CD8-positive, alpha-beta memory T cell (primary cell): ENCODE measurements at places on chromosomes 6 and 20.

DNA sequence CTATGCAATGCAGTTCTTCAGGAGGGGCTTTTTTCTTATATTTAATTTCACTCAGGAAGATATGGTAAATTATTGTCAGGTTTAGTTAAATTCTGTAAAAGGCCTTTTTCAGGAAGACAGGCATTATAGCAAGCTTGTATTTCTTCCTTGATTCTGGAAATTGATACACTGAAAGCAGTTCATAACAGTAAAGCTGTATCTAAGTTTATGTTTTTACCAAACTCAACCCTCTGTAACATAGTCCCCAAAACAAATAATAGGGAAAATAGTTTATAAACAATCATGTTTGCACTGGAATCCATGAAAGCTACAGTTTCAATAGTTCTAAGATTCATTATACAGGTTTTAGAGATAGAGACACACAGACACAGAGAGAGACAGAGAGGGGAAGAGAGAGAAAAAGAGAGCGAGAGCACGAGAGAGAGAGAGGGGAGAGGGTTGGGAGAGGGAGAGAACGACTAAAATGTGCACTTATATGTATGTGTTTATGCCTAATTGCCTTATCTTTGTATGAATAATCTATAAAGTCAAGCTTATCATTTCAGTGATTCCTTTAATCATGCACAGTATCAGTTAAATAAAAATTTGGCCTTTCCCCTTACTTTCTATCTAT, 454.4 kb downstream of the RFPL4B start:
- no peaks in the 10 kb centered on the region for H3K27me3 ChIP-seq
- H3K36me3 ChIP-seq = no peaks in the 10 kb centered on the region
- no peak for DNase-seq

DNA sequence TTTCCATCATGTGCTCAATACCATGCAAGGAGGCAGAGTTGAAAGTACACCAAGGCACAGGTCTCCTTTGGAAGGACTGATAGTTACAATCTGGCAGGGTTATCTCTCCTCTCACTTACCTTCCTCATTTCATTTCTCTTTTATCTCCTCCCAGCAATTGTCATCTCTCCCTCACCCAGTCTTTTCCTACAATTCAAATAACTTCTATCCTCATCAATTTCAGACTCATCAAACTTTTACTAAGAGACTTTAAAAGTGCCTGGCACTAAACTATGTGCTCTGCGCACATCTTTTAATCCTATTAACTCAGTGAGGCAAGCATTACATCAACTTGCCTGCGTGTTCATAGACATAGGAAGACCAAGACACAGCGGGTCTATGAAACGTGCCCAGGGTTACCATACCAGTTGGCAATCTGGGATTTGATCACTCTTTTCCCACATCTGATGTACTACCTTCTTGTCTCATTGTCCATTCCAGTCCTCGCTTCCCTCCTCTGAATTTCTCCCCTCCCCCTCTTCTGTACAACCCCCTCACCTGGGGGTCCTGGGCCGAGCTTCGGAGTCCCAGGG, 1.2 kb downstream of the VARS1 start:
- H3K27ac ChIP-seq = peak overlapping the region; percentile 87
- peaks cover 46% of the 10 kb centered on the region for H3K4me1 ChIP-seq
- no peaks in the 10 kb centered on the region for H3K27me3 ChIP-seq
- no peak for DNase-seq

DNA sequence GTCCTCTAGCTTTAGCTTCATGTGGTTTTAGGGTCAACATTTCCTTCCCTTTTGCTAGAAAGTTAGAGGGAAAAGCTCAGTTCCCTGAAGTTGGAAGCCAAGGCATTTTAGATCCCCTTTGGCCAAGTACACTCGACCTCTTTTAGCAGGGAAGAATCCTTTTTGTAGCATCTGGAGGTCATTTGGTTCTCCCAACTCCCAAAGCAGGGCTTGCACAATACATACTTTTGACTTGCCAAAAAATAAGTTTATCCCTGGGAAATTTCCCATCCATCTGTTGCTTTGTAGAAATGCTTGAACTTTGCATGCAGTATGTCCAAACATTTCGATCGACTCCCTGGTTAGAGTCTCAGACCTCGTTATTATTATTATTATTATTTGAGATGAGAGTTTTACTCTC, 4.6 kb upstream of the EDEM2 start:
- no peak overlapping the region for H3K27ac ChIP-seq
- no peak overlapping the region for H3K4me3 ChIP-seq

DNA sequence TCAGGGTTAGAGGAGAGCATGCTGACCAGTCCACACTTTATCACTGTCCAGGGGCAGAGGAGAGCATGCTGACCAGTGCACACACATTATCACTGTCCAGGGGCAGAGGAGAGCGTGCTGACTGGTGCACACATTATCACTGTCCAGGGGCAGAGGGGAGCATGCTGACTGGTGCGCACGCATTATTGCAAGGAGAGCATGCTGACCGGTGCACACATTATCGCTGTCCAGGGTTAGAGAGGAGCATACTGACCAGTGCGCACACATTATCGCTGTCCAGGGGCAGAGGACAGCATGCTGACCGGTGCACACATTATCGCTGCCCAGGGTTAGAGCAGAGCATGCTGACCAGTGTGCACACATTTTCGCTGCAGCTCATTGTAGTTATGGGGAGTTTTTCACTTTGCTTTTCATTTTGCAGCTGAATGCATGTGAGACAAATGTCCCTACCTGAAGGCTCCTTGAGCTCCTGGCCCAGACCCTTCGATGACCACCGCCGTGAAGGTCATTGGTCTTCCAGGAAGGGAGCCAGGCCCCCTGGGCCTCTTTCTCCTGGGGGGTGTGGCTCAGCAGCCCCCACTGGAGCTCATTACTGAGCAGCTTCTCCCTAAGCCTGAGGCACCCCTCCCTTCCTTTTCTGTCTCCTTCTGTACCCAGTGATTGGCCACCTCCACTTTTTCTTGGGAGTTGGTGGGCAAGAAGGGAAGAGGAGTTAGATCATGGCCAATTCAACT, 178.8 kb upstream of the AFDN start:
- DNase-seq = no peak
- H3K36me3 ChIP-seq = no peaks in the 10 kb centered on the region
- no peaks in the 10 kb centered on the region for H3K27me3 ChIP-seq
- no peak overlapping the region for H3K27ac ChIP-seq

DNA sequence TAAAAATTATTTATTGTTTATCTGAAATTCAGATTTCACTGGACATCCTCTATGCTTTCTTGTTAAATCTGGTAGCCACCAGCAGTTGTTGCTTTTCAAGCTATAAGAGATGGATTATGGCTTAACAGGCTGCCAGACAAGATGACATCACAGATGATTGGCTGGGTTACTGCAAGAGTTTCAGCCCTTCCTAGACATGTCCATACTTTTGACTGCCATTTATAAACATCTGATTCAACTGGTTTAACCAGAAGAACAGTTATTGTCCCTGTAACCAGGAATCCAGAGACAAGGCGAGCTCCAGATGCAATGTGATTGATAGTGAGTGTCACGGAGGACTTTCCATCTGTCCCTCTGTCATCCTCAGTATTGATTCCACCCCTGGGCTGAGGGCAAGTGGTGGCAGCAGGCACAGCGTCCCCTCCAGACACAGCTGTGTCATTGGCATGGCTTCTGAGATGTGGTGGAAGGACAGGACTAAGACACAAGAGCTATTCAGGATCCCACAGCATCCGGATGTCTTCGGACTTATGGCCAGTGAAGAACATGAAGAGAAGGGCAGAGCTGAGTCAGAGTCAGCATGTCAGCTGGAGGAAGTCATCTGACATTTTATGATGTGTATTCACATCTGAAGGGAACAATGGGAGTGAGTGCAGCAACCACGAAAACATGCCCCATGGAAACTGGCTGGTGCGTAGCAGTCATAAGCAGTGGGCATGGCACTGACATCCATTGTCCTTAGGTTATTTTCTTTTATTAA, 284.5 kb upstream of the CDYL start:
- H3K27ac ChIP-seq = no peak overlapping the region
- H3K4me1 ChIP-seq = no peaks in the 10 kb centered on the region
- H3K27me3 ChIP-seq = no peaks in the 10 kb centered on the region

DNA sequence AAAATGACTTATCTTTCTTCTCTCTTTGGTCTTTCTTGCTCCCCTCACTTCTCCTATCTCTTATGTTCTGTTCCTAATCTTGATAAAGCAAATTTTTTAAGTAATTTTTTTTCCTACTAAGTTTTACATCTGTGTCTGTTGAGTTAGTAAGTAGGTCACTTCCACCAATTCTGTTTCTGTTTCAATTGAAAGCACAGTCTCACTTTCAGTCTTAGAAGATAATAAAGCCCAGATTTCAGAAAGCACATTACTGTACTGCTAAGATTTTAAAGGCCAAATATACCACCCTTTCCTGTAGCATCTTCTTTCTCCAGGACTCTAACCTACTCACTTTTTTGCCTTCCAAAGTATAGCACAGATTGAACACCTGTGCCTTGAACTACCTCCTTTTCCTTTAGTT, 866.1 kb upstream of the ADGRB3 start:
- no peaks in the 10 kb centered on the region for H3K4me1 ChIP-seq
- no peaks in the 10 kb centered on the region for H3K36me3 ChIP-seq
- no peak for DNase-seq

- DNase-seq = no peak
- H3K36me3 ChIP-seq = no peaks in the 10 kb centered on the region
- no peak overlapping the region for H3K27ac ChIP-seq
- H3K27me3 ChIP-seq = no peaks in the 10 kb centered on the region
These were observed 4.0 kb upstream of the TBC1D7 start for GRCh38 chr6:13332349-13332706.

- no peak overlapping the region for H3K4me3 ChIP-seq
- no peaks in the 10 kb centered on the region for H3K36me3 ChIP-seq
- no peaks in the 10 kb centered on the region for H3K4me1 ChIP-seq
These were observed 149.6 kb downstream of the RIMS1 start for GRCh38 chr6:72035966-72036365.

GRCh38 chr6:54614499-54615195, 231.9 kb upstream of the FAM83B start:
- H3K4me1 ChIP-seq = no peaks in the 10 kb centered on the region
- DNase-seq = no peak
- H3K27ac ChIP-seq = no peak overlapping the region
- H3K27me3 ChIP-seq = no peaks in the 10 kb centered on the region
- no peak overlapping the region for H3K4me3 ChIP-seq

DNA sequence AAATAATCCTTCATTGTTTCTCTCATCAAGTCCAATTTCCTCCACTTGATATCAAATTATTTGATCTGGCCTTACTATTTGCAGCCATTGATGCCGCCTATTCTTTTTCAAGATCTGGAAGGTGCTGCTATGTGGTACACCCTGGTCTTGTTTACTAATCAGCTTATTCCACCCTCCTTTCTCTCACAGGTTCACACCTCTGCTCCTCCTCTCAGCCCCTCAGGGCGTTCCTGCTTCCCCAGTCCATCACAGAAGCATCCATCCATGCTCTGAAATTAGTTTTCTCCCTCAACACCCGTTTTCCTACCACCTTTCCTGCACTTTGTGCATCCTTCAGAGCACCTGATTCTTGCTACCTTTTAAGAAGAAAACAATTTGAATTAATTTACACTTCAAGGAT, 183.6 kb downstream of the EPHA7 start:
- no peak for DNase-seq
- no peaks in the 10 kb centered on the region for H3K36me3 ChIP-seq
- H3K4me3 ChIP-seq = no peak overlapping the region

- no peak overlapping the region for H3K27ac ChIP-seq
- H3K4me3 ChIP-seq = no peak overlapping the region
- H3K36me3 ChIP-seq = peaks cover 23% of the 10 kb centered on the region
- DNase-seq = no peak
- peaks cover 30% of the 10 kb centered on the region for H3K4me1 ChIP-seq
- H3K27me3 ChIP-seq = no peaks in the 10 kb centered on the region
These were observed 116.5 kb downstream of the SCML4 start for GRCh38 chr6:107707346-107708275.

DNA sequence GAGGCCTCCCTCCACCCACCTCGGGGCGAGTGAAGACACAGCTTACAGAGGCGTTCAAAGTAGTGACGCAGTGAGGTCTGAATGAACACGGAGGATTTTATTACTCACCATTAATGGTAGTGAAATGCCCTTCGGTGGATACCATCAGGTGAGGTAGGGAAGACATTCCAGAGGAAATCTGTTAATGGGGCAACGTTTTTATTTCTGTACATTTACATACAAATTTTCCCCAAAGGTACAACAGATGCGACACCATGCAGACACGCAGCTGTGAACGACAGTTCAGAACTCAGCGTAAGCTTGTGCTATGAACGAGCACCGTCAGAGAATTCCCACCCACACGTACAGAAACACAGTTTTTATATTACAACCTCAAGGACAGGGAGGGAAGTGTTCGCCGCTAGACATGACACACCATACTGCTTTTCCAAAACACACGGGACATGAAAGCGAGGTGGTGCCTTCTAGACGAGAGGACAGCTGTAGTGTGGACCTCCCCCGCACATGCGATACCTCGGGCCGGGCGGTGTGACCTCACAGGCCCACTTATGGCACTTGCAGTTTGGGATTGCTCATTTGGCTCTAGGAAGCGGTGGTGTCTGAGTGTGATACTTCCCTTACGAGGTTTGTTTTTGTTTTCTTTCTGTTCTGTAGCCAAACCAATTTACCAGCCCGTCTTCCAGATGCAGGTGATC, 10.7 kb downstream of the PSMG4 start:
- H3K27me3 ChIP-seq = no peaks in the 10 kb centered on the region
- H3K36me3 ChIP-seq = peaks cover 14% of the 10 kb centered on the region
- DNase-seq = no peak
- H3K27ac ChIP-seq = no peak overlapping the region
- H3K4me1 ChIP-seq = no peaks in the 10 kb centered on the region

- no peaks in the 10 kb centered on the region for H3K27me3 ChIP-seq
- H3K27ac ChIP-seq = peak overlapping the region; percentile 67
- no peaks in the 10 kb centered on the region for H3K36me3 ChIP-seq
- no peak overlapping the region for H3K4me3 ChIP-seq
These were observed 3.1 kb downstream of the STXBP5 start for GRCh38 chr6:147207351-147207750.

GRCh38 chr6:144931172-144932035, 646.3 kb downstream of the UTRN start:
- H3K27ac ChIP-seq = no peak overlapping the region
- no peaks in the 10 kb centered on the region for H3K36me3 ChIP-seq
- no peaks in the 10 kb centered on the region for H3K4me1 ChIP-seq

DNA sequence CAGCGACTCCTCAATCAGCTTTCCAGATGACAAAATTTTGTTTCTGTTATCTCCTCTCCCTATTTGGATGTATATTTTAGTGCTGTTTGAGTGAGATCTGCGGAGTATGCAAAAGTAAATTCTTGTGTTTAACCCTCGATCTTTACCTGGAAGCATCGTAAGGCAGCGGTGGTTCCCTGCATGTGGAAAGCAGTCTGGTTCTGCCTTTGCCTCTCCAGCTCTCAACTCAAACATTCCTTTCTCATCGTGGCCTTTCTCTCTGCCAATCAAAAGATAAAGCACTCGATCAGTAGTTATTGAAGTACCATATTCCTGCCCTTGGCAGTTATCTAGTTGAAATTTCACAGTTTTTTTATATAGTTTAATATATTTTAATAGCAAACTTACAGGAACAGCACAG, 44.0 kb upstream of the BTN3A2 start:
- H3K27me3 ChIP-seq = no peaks in the 10 kb centered on the region
- DNase-seq = no peak
- no peak overlapping the region for H3K4me3 ChIP-seq
- no peaks in the 10 kb centered on the region for H3K4me1 ChIP-seq
- peak overlapping the region; percentile 49 for H3K27ac ChIP-seq
